Airway epithelial cell (primary cell): ENCODE measurements at places on chromosomes 7 and 10. TPM values are rescaled to one million over a fixed set of nuclear protein-coding genes. Genes with fewer than 3 reads are reported as not detected.

SLC13A1 gene
- not detected in 2 replicates for total RNA-seq

FLNC gene
- 0.84 and 0.85 TPM in 2 replicates for total RNA-seq

GBX1 gene
- total RNA-seq = not detected in 2 replicates

TDRD1 gene
- 0.23 and 0.28 TPM in 2 replicates for total RNA-seq

RAPGEF5 gene
- 1.5 and 3.3 TPM in 2 replicates for total RNA-seq

TMEM213 gene
- total RNA-seq = not detected in 2 replicates

OR2A42 gene
- not detected in 2 replicates for total RNA-seq

GRK5 gene
- 6.2 and 6.4 TPM in 2 replicates for total RNA-seq

SAMD9 gene
- 7.5 and 10.4 TPM in 2 replicates for total RNA-seq

EPDR1 gene
- total RNA-seq = 3.3 and 3.9 TPM in 2 replicates

ARHGEF5 gene
- 34.1 and 40.6 TPM in 2 replicates for total RNA-seq

PIK3AP1 gene
- total RNA-seq = 0.14 and 0.19 TPM in 2 replicates

DDC gene
- total RNA-seq = not detected in 2 replicates

ZPBP gene
- total RNA-seq = not detected in 2 replicates

FMC1 gene
- 8.2 and 9.2 TPM in 2 replicates for total RNA-seq

GIMAP8 gene
- total RNA-seq = 0.07 TPM in 1 of 2 replicates, not detected in the other

ASB15 gene
- not detected in 2 replicates for total RNA-seq

SPDYE2 gene
- total RNA-seq = not detected in 2 replicates

SLC25A40 gene
- total RNA-seq = 7.5 and 13.1 TPM in 2 replicates

NUPR2 gene
- 5.7 TPM in 1 of 2 replicates, not detected in the other for total RNA-seq

RGR gene
- not detected in 2 replicates for total RNA-seq

ARHGAP22 gene
- total RNA-seq = 5.9 and 9.3 TPM in 2 replicates

NPC1L1 gene
- total RNA-seq = not detected in 2 replicates

MMRN2 gene
- total RNA-seq = 4.8 and 6.8 TPM in 2 replicates

FOXP2 gene
- 0.14 and 0.46 TPM in 2 replicates for total RNA-seq

TNRC18 gene
- 66.9 and 88.8 TPM in 2 replicates for total RNA-seq

ZNF775 gene
- 3.4 and 5.1 TPM in 2 replicates for total RNA-seq

CFAP70 gene
- total RNA-seq = 0.33 and 0.42 TPM in 2 replicates

BTBD16 gene
- total RNA-seq = 0.14 and 0.42 TPM in 2 replicates
